ENCODE measurements at places on chromosomes 7 and 10.

DNA sequence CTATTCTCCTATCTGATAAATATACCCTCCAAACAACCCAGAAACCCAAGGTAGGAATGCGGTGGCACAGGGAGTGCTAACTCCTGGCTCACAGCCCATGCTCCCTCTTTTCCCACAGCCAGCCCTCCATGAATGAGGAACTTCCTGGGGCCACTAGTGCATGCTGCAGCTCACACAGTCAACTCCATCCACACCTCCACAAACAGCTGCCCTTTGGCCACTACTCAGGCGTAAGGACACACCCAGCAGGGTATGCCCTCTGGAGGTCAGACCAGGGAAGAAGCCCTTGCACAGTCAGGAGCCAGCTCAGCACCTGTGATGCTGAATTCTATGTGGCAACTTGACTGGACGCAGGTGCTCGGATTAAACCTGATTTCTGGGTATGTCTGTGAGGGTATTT is 85.2 kb upstream of the PIK3CG start:
- no peak for DNase-seq

- DNase-seq = no peak
Measured at GRCh38 chr10:73979141-73979808, 18.6 kb upstream of the VCL start.

- no peak for DNase-seq
Measured at GRCh38 chr7:102220229-102220850, 66.3 kb upstream of the SH2B2 start.

DNA sequence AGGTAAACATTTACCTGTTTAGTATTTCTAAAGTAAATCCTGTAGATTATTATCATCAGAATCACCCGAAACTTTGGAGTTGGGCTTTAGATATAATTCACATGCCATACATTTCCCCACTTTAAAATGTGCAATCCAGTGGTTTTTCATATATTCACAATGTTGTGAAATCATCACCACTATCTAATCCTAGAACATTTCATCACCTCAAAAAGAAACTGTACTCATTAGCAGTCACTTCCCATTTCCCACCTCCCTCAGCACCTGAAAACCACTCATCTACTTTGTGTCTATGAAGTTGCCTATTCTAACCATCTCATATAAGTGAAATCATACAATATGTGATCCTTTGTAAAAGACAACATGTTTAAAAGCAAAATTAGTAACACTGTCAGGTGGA is 182.6 kb downstream of the FZD1 start:
- DNase-seq = no peak

- DNase-seq = no peak
Measured at GRCh38 chr7:26815426-26815825, 49.0 kb downstream of the SKAP2 start.

GRCh38 chr7:7867846-7868571 is 100.6 kb upstream of the GLCCI1 start:
- DNase-seq = no peak

DNA sequence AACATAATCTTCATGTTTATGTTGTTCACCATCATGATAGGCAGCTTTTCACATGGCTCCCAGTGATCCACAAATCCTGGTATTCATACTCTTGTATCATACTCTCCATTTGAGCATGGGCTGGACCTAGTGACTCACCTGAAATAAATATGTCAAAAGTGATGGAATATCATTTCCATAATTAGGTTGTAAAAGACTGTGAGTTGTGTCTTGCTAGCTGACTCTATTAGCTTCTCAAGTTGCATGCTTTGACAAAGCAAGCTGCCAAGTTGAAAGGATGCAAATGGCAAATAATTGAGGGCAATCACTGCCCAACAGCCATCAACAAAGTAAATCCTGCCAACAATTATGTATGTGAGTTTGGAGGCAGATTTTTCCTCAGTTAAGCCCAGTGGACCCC is 300.4 kb downstream of the AHR start:
- no peak for DNase-seq

DNA sequence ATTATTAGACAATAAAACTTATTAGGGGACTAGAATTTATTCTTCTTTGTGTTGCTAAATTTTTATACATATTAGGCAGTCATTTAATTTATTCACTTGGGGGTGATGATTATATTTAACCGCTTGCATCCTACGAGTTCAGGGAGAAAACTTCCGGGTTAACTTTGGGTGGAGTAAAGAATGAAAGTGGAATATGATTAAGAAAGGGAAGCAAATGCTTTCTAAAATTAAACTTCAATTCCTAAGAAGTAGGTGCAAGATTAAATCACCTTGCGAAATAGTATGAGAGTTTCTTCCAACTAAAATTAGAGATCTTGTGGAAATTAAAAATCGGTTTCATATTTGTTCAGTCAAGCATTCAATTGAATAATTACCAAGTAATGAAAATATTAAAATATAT is 33.5 kb downstream of the MRC1 start:
- no peak for DNase-seq

- no peak for DNase-seq
Measured at GRCh38 chr7:24133691-24134090, 150.3 kb upstream of the NPY start.

DNA sequence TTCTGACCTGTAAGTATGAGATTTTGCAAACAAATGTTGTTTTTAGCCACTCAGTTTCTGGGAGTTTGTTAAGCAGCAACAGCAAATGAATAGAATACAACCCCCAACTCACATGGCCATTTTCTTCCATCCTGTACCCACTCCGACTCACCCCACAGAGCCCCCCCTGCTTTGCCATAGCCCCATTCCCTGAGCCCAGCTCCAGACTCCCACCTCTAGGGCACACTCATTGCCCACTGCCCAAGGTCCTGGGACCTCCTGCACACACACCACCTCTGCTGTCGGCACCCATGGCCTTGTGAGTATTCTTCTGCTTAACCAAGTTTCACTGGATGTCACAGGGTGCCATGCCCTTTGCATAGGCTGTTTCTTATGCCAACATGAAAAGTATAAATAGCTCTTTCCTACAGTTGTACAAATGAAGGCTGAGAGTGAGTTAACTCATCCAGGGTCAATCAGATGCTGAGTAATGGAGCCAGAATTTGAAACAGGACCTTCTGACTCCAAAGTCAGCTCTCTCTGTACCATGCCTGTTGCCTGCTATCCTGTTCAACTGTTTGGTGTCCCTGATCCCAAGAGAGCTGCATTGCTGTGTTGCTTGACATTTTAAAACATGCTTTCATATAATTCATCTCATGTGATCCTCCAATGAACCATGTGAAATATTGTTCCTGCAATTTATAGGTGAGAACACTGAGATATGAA is 367.8 kb upstream of the ZMIZ1 start:
- no peak for DNase-seq

- DNase-seq = no peak
Measured at GRCh38 chr10:51786684-51787035, 87.3 kb upstream of the CSTF2T start.

- DNase-seq = no peak
Measured at GRCh38 chr10:125084191-125084613, 76.2 kb downstream of the CTBP2 start.

- no peak for DNase-seq
Measured at GRCh38 chr10:47413531-47414226, 29.6 kb upstream of the ZNF488 start.

GRCh38 chr7:157280216-157280841 is 56.5 kb upstream of the DNAJB6 start:
- no peak for DNase-seq

- no peak for DNase-seq
Measured at GRCh38 chr10:788796-789748, 99.6 kb upstream of the DIP2C start.

DNA sequence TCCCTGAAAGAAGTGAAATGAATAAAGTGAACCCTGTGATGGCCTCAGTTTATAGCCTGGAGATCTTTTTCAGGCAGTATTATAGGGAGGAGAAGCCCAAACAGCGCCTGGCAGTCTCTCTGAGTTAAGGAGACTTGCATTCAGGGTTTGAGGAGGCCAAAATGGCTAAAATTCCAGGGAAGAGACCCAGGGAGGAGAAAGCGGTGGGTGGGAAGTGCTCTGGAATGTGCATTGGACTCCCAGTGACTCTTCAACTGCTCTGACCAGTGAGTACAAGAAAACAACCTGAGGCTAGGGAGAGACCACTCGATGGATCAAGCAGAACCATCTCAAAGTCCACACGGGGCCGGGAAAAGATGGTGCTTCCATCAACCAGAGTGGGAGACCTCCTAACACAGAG is 35.3 kb upstream of the EPHB6 start:
- DNase-seq = no peak

DNA sequence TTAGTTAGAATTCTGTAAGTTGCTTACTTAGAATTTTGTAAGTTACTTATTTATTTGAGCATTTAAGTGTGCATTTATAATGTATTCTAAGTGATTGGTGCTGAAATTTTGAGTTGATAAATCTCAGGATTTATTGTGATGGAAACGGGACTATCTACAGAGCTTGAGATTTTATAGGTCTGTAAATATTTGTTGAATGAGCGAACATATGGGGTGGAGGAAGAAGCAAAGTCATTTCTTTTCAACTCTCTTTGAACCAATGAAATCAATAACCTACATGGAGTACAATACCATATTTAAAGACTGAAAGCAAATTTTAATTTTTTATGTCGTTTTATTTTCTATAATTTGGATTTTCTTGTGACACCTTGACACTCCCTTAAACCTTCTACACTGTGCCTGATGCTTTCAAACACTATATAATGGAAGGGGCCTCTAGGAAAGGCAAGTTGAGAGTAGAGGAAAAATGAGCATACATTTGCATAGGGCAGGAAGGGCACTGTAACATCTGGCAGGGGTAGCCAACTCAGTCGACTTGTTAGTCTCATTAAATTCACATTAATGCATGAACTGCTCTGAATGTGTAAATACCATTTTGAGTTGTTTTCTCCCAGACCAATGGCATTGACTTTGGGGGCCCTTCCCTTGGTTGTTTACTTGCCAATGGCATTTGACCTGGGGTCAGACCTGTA is 204.2 kb downstream of the DYNC1I1 start:
- no peak for DNase-seq

DNA sequence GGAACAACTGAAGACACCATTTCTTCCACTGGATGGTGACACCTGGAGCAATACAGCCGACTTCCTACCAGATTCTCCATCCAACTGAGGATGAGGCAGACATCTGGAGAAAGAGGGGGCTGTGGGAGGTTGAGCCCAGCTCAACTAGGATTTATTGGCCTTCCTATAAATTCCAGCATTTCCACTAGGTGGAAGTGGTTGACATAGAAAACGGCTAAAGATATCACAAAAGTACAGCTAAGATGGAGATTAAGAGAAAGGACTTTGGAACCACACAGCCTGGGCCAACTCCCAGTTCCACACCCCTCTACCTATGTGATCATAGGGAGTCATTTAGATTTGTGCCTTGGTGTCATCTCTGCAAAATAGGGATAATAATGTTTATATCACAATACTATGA is 61.3 kb upstream of the CAV2 start:
- DNase-seq = no peak

GRCh38 chr10:83817797-83818196 is 321.5 kb upstream of the GHITM start:
- DNase-seq = no peak

- no peak for DNase-seq
Measured at GRCh38 chr10:106942035-106942662, 222.4 kb downstream of the SORCS1 start.

DNA sequence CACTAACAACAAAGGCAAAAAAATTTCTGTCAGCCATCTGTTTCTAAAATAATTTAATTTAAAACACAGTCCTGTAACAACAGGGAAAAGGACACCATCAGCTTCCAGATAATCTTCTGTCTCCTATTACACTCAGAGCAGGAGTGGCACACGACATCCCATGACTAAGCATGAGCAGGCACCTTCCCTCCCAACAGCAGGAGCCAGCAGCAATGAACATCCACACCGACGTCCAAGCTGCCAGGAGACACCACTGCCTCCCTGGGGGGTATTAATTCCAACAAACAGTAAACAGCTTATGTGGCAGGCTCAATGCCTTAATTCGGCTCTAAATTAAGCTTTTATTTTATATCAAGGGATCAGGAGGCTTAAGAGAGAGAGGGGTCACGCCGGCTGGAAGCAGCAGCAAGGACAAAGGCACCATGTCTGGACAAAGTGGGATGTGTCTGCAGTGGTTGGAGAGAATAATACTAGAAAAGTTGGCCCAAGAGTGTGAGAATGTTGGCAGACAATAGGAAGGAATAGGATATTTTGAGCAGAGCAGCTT is 45.7 kb downstream of the KIAA1549 start:
- no peak for DNase-seq

- no peak for DNase-seq
Measured at GRCh38 chr7:128092221-128092620, 61.0 kb upstream of the LRRC4 start.

GRCh38 chr7:66950311-66950710 is 29.3 kb downstream of the TMEM248 start:
- no peak for DNase-seq

- DNase-seq = no peak
Measured at GRCh38 chr10:34219753-34220548, 595.1 kb downstream of the PARD3 start.

- DNase-seq = no peak
Measured at GRCh38 chr10:11120711-11121110, 103.0 kb downstream of the CELF2 start.

- no peak for DNase-seq
Measured at GRCh38 chr10:58266003-58266825, 1.5 kb downstream of the IPMK start.

- DNase-seq = no peak
Measured at GRCh38 chr10:30052062-30052461, 7.3 kb downstream of the JCAD start.

GRCh38 chr10:71748671-71749191 is 24.6 kb downstream of the VSIR start:
- peak; percentile 62 for DNase-seq

DNA sequence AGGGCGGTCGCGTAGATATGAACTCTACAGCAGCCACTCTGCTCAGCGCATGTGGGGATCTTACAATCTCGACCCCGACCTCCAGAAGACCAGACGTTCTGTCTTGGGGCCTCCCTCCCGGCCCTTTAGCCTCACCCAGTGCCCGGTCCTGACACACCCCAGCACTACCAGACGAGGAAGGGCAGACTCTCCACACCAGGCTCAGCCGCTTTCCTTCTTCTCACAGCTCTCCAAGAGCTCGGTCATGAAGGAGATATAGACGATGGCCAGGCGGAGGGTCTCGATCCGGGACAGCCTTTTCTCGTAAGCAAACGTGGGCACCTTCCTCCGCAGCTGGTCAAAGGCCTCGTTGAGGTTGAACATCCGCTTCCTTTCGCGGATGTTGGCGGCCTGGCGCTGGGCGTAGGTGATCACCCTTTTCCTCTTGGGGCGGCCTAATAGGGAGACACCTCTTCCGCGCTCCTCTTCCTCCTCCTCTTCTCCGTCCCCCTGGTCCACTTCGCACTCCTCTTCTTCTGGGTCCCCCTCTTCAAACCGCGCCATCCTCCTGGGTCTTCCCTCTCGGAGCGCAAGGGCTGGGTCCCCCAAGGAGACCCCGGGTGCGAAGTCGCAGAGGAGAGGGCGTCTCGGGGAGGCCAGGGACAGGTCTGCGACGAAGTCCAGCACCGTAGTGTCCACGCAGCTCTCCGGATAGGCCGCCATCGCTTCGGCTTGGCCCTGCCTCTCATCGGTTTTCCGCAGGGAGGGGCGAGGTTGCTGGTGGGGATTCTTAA is at the start of gene FERD3L:
TSS of gene FERD3L (minus strand) at position 761 of the 773 bp plus-strand sequence. CDS start at position 702, 59 bp downstream.
- no peak for DNase-seq

GRCh38 chr10:133131734-133132472 is 28.1 kb upstream of the KNDC1 start:
- no peak for DNase-seq

GRCh38 chr7:74256491-74257408 is 2.6 kb upstream of the RFC2 start:
- no peak for DNase-seq

Data from stimulated activated CD4-positive, alpha-beta T cell treated with anti-CD3 and anti-CD28 coated beads, Interleukin-1b, Interleukin-23, amount 100 ng/mL, for 24 hours (primary cell).